ENCODE measurements at places on chromosomes 6 and 20.

- peak; percentile 46 for DNase-seq
Measured at GRCh38 chr6:166900956-166901607, 55.3 kb downstream of the RNASET2 start.

- DNase-seq: no peak
Measured at GRCh38 chr6:13831615-13832014, 17.3 kb upstream of the MCUR1 start.

DNA sequence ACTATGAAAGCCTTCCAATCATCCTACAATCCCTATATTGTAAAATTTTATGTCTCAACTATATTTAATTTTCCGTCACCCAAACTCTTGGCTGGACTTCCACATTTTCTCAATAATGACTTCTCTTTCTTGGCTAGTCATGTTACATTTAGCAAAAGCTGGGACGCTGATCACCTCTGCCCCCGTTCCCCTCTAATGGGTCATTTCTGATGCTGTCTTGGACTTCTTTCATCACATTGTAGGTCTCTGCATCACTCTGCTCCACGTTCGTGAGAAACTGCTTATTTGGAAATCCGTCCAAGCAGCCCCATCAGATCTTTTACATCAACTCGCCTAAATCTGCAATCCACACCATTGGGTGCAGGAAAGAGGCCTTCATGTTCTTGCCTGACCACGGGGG, 203.8 kb downstream of the MYLK4 start:
- DNase-seq: no peak

- no peak for DNase-seq
Measured at GRCh38 chr6:6179858-6180623, 140.4 kb downstream of the F13A1 start.

DNA sequence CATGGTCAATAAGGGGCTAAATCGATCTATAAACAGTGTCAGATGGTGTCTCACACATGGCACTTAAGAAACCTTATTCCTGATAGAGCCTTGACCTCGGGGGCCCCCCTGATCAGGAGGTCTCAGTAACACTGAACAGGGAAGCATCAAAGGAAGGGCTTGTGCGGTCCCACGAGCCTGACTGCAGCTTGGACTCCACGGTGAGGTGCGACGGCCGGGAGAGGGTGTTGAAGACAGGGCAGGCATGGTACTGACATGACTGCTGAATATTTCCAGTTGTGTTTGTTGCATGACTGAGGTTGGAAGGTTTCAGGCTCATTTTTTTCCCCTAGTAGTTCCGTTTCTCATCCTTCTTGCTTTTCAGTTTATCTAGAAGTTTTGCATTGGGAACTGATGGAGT, 107.1 kb upstream of the JAG1 start:
- DNase-seq: no peak

DNA sequence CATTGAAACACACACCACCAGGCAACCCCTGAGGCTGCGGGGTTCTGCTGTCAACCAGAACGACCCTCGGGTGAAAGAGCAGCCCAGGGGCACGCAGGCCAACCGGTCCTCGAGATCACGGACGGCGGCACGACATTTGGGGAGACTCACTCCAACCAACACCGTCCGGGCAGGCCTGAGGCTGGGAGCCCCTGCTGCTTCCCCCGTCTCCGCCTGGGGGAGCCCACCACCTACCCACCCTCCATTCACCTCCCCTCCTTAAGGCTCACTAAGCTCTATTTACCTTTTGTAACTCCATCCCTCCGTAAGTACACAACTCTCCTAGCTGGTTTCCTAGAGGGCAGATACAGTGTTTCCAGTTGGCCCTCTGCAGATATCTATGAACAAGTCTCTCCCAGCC, 971.3 kb upstream of the DEFB115 start:
- DNase-seq: no peak

GRCh38 chr6:1724616-1725015, 114.9 kb downstream of the FOXC1 start:
- no peak for DNase-seq

- DNase-seq: no peak
Measured at GRCh38 chr20:34318609-34319443, 15.7 kb upstream of the AHCY start.

- no peak for DNase-seq
Measured at GRCh38 chr6:9744119-9744518, 670.8 kb downstream of the TFAP2A start.

GRCh38 chr6:170129691-170130171, 161.1 kb downstream of the DLL1 start:
- DNase-seq: no peak

DNA sequence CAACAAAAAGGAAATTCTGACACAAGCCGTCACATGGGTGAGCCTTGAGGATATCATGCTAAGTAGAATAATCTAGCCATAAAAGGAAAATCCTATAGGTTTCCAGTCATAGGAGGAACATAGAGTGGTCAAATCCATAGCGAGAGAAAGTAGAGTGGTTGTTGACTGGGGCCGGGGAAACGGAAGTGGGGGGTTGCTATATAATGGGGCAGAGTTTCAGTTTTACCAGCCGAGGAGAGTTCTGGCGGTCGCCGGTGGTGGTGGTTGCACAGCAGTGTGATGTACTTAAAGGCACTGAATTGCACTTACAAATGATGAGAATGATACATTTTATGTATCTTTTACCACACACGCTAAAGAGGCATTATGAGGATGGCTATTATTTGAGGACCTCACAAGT, 4.9 kb downstream of the GPR31 start:
- no peak for DNase-seq

DNA sequence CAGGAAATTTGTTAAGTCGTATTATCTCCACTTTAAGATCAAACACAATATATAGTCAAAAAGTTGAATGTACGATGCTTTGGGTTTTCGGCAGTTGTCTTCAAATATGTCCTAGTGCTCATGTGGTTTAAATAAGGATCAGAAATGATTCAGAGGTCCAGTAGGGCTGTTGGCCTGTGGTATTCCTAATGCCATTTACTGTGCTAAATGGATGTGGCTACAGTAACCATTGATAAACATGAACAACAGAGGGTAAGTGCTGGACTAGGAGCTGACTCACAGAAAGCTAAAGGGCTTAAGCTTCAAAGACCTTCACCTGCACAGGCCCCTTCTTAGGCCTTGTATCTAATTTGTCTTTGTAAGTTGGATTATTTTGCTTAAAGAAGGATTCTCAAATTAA, 80.5 kb upstream of the TPD52L1 start:
- no peak for DNase-seq

GRCh38 chr6:14294270-14294951, 176.8 kb downstream of the CD83 start:
- DNase-seq: no peak

DNA sequence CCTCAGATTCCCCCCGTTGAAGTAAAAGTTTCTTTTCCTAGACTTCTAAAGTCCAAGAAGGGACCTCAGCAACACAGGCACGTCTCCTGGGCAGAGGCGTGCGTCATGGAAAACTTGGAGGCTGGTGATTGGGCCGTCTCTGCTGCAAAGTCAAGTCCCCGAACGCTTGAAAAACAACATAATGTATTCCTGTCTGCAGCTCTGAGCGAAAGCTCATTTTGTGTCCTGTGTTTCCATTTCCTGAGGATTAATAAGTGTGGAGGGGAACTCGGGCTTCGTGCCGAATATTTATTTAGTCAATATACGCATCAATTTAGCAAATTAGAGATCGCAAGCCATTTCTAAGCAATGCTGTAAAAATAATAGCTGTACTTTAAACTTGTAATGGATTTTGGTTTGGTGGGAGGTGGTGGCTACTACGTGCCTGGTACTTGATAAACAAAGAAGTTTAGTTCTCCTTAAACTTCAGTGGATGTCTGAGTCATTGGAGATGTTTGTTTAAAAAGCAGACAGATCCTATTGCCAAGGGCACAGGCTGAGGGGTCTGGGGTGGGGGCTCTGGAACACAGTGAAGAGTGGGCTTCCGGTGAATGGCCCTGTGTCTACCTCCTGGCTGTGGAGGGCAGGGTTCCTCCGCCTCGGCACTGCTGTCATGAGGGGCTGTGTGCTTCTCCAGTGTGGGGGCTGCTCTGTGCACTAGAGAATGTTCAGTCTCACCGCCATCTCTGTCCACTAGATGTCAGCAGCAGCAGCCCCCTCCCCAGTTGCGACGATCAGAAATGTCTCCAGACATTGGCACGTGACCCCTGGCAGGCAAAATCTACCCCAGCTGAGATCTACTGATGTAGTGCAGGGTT, 21.8 kb downstream of the PCK1 start:
- no peak for DNase-seq

DNA sequence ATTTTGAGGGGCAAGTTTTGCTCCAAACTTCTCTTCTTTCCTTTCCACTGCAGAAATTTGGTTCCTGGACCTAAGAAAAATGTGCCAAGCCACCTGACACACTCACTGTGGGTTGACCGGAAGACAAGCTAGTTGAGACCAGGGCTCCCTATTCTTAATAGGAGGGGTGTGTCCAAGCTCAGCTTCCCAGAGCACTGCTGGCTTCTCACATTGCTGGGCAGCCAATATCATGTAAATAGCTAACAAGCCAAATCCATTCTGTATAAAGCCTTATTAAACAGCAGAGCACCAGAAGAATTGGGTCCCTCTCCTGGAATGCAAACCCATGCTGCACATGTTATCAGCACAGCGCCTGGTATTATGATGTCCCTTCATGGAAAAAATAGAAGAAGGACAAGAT, 17.0 kb upstream of the SAMD3 start:
- DNase-seq: no peak

- DNase-seq: no peak
Measured at GRCh38 chr20:48858075-48858790, 30.4 kb upstream of the PREX1 start.

DNA sequence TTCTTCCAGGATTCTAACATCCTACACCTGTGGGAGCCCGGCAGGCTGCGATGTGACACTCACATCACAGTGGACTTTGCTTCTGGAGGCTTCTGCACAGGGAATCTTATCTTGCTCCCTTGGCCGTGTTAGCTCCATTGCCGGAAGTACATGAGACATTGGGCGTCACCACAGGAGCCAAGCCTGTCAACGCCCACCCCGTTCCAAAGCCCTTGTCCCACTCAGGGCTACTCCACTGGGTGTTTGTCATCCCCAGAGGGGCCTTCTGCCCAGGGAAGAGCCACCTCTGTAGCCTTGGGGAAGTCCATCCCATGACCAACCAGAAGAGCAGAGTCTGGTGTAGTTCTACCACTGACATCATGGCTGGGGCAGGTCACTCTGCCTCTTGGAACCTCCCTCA, 1.7 kb downstream of the RAB44 start:
- no peak for DNase-seq

DNA sequence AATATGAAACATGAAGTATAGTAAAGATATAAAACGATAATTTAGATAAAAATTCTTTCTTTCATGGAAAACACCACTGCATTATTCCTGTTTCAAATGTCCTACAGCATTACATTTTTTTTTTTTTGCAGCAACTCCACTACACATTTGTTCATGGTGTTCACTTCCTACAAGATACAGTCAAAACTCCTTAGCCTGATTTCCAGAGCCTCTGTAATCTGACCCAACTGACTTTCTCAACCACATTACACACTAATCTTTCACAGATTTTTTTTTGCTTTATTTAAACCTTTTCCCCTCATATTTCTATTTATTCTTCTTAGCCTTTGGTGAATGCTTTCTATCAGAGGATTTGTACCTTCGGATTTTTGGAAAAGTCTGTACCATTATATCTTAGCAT, 176.5 kb upstream of the PDE7B start:
- no peak for DNase-seq

- no peak for DNase-seq
Measured at GRCh38 chr20:46352370-46352938, 44.2 kb upstream of the CDH22 start.

GRCh38 chr20:61569825-61570224, 317.8 kb downstream of the CDH4 start:
- no peak for DNase-seq

- DNase-seq: peak; percentile 14
Measured at GRCh38 chr20:45630371-45630770, 713 bp downstream of the WFDC9 start.

DNA sequence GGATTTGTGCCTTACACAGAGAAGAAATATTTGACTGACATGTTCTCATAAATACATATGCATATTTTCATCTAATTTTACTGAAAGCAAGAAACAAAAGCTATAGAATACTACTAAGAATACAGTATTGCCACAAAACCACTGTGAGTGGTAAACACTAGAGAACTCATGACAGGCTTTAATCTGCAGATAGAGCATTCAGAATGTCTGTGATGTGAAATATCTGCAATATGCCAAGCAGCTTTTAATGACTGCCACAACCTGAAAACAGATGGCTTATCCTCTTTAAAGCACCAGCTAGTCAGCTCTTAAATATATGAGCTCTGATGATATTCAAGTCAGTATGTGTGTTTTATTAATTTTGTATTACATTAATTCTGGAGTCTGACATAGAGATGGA, 3.4 kb downstream of the NAPB start:
- DNase-seq: no peak

- DNase-seq: no peak
Measured at GRCh38 chr20:62422636-62423325, 4.6 kb downstream of the RBBP8NL start.

- DNase-seq: no peak
Measured at GRCh38 chr6:41759905-41760579, 12.8 kb upstream of the PGC start.

GRCh38 chr6:116208056-116208785, 45.7 kb downstream of the TSPYL4 start:
- no peak for DNase-seq

GRCh38 chr6:50706575-50706974, 6.8 kb upstream of the TFAP2D start:
- DNase-seq: no peak

- no peak for DNase-seq
Measured at GRCh38 chr20:36497856-36498255, 43.5 kb upstream of the MYL9 start.

- no peak for DNase-seq
Measured at GRCh38 chr20:3067139-3068014, 4.0 kb upstream of the OXT start.

- DNase-seq: no peak
Measured at GRCh38 chr6:87798393-87799278, 96.6 kb upstream of the AKIRIN2 start.

GRCh38 chr20:47356526-47357295, at the start of gene ZMYND8:
Gene ZMYND8 (minus strand): TSS chr20:47356699. CDS start chr20:47356670, 29 bp downstream.
- peak; percentile 99 for DNase-seq

GRCh38 chr6:25399885-25400284, 120.7 kb downstream of the CARMIL1 start:
- no peak for DNase-seq

DNA sequence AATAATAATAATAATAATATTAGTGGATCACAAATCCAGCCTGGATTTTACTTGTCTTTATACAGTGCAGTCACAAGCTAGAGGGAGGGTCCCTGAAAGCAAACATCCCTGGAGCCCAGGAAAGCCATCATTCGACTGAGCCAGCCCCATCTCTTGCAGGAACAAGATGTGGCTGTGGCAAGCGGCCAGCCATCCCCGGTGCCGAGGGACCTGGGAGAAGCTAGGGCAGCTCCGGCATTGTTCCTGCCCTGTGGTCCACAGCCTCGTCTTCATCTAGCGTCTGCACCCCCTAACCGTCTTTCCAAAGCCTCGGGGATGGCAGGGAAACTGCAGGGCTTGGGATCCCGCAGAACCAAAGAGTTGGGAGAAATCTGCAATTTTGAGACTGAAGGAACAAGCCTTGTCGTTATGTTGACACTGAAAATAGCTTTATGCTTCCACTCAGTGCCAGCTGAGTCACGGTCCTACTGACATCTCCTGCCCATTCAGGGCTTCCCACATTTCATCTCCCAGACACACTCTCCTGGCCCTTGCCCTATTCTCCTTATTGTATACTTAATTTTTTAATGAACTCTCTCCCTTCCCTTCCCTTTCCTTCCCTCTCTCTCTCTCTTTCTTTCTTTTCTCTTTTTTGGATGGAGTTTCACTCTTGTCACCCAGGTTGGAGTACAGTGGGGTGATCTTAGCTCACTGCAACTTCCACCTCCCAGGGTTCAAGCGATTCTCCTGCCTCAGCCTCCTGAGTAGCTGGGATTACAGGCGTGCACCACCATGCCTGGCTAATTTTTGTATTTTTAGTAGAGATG, 62.5 kb upstream of the ZNFX1 start:
- DNase-seq: no peak

Measured in activated CD4-positive, alpha-beta T cell treated with anti-CD3 and anti-CD28 coated beads, Interleukin-2, amount 10 ng/mL, durations not matched to agents 24 days and 14 days (primary cell).